ENCODE measurements at places on chromosomes 7 and 10.

DNA sequence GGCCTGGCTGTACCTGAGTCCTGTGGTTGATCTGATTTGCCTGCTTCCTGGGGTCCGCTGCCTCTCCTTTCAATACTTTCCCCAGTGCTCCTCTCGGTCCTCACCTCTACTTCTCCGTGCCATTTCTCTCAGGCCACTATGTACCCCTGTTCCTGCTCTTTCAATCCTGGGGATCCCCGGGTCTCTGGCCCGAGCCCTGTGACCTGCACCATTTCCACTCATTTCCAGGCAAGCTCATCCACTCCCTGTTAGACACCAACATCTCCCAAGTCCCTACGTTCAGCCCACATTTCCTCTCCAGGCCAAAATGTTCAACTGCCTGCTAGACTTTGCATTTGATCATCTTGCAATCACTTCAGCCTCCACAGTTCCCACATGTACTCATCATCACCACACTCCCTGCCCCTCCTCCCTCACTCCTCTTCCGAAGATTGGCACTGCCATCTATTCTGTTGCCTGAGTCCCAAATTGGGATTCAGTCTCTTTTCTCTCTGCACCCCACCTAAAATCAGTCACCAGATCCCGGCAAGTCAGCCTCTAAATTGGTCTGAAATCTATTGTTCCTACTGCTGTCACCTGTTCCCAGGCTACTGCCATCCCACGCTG, 34.4 kb upstream of the ZMIZ1 start:
- no peak for DNase-seq

GRCh38 chr7:29975561-29975960, 14.0 kb downstream of the SCRN1 start:
- no peak for DNase-seq

DNA sequence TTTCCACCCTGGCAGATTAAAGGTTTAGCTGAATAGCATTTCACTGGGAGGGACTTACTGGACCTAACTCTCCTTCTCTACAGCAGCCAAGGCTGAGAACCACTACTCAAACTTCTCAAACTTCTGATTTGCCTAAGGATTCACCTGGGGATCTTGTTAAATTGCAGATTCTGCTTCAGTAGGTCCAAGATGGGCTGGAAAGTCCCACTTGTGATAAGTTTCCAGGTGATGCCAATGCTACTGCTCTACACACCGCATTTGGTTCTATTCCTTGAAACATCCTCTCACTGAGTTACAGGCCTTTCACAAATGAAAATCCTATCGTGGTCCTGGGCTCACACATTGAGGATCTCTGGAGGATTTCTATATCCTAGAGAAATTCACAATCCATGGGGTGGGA, 147.9 kb downstream of the CHCHD3 start:
- no peak for DNase-seq

- no peak for DNase-seq
Observed at GRCh38 chr7:83053965-83054364, 108.7 kb downstream of the PCLO start.

- DNase-seq, result no peak
Observed at GRCh38 chr7:105885387-105886111, 9.2 kb upstream of the ATXN7L1 start.

DNA sequence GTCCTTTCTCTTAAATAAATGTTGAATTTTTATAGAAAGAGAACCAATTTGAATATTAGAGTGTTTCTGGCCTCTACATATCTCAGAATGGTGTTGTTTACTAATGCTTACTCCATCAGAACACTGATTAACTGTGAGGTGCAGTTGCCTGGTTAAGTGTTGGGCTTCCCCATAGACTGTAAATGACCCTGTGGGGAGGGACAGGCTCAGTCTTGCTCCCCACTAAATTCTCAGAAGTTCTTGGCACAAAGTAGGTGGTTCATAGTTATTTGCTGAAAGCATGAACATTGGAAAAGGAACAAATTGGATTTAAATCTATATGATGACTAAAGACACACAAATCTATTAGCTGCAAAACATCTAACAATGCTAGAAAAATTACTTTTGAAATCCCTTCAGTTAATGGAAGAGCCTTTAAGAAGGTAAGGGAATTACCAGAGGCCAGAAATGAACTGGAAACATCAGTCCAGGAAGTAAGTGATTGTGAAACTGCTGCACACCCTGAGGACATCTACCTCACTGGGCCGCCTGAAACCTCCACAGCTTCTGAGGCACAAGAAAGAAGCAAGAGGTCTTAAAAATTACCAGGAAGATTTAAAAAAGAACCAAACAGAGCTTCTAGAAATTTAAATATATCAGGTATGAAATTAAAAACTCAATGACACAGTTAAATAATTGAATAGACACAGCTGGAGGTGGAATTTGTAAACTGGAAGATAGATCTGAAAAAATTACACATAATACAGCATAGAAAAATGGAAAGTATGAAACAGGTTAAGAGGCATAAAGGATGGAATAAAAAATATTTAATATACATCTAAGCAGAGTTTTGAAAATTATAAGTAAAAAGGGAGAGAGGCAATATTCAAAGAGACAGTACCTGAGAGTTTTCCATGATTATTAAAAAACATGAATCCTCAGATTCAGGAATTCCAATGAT, 17.8 kb upstream of the COMTD1 start:
- DNase-seq, result no peak
